ENCODE measurements at places on chromosomes 3 and 15. TPM values are rescaled to one million over a fixed set of nuclear protein-coding genes. Genes with fewer than 3 reads are reported as not detected.
A peak's percentile ranks its signal among the peaks of the same experiment; 100 is the strongest.

DNA sequence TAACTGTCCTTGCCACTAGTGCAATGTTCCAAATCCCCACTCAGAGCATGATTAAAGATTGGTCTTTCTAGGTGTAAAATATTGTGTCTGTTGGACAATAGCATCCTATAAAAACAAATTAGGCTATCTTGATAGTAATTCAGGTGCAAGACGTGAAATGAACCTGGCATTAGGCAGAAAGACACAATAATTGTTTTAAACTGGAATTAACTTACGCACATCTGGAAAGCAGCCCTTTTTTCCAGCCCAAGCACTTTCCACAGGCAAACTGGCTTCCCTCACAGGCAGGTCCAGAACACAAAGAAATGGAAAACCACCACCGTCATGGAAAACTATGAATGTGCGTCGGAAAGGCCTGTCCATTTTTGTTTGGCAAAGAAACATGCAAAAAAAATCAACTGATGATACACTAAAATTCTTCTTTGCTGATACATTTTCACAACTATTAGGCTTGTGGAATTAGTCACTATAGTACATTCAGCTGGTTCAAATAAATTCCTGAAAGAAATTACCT is 474.7 kb upstream of the IL12A start:
- no peak for DNase-seq

GRCh38 chr3:122353893-122354401 is 28.9 kb downstream of the CSTA start:
- DNase-seq = no peak

- no peak for DNase-seq
Measured at GRCh38 chr15:63364399-63365272, 17.0 kb downstream of the CA12 start.

GRCh38 chr3:51727500-51727899 is 20.6 kb downstream of the GRM2 start:
- no peak for DNase-seq

DNA sequence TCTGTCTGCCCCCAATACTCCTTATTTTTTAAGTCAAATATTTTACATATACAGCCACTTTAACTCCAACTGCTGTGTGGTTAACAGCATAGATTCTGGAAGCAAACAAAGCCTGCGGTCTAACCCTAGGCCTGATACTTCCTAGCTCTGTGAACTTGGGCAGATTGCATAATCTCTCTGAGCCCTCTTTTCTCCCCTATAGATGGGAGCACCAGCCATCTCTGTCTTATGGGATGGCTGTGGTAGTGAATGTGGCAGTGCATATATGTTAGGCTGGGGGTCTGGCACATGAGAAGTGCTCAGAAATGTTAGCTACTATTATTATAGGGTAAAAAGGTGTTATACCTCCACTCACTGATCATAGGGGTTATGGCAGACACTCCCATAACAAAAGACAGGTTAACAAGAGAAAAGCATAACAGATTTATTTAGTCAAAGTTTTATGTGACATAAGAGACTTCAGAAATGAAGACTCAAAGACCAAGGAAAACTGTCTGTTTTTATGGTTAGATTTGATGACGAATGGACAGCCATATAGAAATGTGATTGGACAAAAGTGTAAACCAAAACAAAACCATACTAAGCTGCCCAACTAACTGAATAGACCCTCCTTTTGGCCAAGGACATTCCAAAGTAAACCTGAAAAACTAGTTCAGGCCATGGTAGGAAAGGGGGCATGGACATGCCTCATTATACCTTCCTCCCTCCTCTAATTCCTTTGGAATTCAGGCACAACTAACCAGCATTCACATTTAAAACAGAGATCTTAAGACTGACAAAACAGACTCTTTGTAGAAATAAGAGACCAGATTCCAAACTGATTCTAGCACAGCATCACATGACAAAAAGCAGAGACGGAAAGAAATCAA is 53.9 kb upstream of the DAZL start:
- DNase-seq = no peak

- peak; percentile 39 for DNase-seq
Measured at GRCh38 chr3:53075743-53076140, 29.9 kb upstream of the SFMBT1 start.

- DNase-seq = no peak
Measured at GRCh38 chr3:56986347-56986746, 74.1 kb upstream of the SPATA12 start.

DNA sequence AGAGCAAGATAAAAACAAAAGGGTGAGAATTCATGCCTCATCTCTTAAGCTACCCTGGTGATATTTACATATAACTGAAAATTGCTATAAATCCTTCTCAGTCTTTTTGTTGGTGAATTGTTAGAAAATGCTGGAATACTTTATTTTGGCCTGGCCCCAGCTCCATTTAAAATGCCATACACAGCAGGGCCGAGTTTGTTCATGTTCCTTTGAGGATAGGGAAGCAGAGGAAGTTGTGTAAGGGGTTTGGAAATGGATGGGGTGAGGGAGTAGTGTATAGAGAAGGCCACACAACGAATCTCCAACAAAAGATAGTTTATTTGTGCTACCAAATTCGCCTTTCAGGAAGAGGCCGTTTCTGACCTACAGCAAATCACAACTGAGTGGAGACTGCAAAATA is 78.6 kb upstream of the ADAMTS9 start:
- no peak for DNase-seq

DNA sequence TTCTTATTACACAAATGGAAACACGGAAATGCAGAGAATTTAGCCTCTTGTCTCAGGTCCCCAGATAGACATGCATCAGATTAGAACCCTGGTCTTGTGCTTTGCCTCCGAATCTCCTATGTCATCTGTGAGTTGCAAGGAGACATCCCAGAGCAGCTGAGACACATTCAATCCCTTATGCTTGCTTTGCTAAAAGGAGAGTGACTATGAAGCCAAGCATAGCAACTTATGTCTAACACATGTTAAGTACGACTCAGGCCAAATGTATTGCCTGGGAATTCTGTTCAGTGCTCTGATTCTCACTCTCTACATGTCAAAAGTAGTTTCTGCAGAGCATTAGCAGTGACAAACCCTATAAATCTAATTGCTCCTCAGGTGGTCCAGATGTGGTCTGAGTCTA is 30.6 kb upstream of the LRRC3B start:
- DNase-seq = no peak

DNA sequence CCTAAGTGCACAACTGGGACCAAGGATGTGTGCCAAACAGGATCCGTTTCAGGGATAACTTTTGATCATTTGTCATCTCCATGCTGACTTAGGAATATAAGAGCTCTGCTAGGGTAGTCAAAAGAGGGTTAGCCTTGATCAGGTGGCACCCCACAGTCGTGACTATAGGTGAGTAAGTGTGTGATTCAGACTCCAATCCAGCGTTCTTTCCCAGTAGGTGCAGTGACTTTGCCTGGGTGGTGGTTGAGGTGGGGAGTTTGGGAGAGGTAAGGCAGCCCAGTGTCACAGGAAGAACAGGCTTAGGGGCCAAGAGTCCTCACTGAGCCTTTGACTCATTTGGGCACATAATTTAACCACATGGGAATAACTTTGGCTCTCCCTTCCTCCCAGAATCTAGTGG is 51.0 kb downstream of the CHDH start:
- no peak for DNase-seq

GRCh38 chr3:116240261-116240660 is 205.0 kb downstream of the LSAMP start:
- no peak for DNase-seq

- no peak for DNase-seq
Measured at GRCh38 chr3:115688418-115688817, 65.1 kb downstream of the GAP43 start.

GRCh38 chr3:41503998-41504623 is 304.8 kb downstream of the CTNNB1 start:
- no peak for DNase-seq

GRCh38 chr15:47750030-47750739 is 32.9 kb downstream of the SEMA6D start:
- no peak for DNase-seq

DNA sequence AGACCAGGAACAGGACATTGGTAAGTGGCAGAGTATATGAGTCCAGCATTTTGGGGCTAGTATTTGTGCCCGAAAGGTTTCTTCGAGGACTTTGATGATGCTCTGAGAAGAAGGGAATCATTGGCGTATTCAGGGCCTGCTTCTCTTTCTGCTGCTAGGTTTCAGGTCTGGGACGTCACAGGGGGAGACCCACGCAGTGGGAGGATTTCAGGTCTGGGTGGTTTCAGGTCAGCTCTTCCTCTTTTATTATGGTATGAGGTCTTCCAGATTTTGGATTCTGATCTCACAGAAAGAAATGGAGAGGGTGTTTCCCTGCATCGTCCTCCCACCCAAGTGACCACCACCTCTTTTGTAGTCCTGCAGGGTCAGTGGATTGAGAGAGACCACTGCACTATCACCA is 62.5 kb downstream of the CDAN1 start:
- DNase-seq = no peak

Gene IVD
- 229 TPM for total RNA-seq

Gene CADM2
- total RNA-seq = 0.08 TPM

Gene CXCR6
- total RNA-seq = not detected

Gene MKRN3
- total RNA-seq = 0.13 TPM

Gene ACSBG1
- total RNA-seq = not detected
